Amniotic stem cell (primary cell): ENCODE measurements at places on chromosomes 6 and 20.

DNA sequence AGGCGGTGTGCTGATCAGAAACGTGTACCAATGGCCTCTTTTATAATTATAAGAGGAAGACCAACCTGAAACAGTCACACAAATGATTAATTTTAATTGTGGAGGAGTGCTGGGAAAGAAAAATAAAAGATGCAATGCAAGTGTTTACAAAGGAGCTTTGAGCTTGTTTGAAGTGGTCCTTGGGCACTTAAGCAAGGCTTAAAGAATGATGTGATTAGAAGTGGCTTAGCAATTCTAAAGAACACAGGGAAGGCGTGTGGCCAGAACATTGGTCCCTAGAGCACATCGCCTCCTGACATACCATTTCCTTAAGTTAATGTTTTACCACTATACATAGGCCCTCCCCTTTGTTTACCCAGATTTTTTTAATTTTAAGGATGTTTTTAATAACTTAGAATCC lies 26.1 kb downstream of the PTPN1 start:
- DNase-seq, result no peak

DNA sequence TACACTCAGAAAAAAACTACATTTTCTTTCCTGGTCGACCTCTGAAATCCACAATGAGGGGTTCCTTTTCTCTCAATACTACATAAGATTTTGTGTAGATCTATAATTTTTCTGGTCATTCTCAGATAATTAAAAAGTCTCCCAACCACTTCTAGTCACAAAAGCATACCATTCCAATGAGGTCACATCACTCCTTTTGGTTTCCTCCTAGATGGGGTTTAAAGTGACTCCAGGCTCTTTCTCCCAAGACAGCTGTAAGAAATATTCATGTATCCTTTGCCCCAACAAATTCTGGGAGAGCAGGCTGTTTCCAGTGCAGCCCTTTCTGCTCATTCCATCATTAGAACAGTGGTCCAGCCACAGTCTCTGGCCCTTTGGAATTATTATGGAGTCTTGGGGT lies 43.1 kb upstream of the BEND6 start:
- peak; percentile 26 for DNase-seq

DNA sequence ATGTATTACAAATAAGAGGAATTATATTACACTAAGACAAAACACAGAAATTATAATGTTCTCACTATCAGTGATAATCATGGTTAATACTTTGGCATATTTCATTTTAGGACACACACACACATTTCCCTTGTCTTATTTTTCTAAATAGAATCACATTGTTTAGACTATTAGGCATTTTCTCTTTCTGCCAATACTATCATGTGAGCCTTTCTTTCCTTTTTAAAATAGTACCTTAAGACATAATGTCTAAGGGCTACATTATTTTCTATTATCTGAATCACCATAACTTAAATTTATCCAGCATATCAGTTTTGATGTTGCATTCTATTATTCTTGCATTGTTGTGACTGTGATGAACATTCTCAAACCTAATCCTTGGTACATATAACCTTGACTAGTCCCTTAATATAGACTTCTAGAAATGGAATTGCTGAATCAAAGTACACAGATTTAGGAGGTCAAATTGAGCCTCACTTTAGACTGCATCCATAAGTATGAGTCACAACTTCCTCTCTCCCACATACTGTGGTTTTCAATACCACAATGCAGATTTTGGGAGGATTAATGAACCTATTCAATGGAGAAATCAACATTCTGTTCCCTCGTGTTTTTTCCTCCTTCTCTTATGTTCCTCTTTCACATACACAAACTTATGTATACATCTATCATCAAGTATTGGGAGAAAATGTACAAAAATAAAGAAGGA lies 212.6 kb downstream of the MOXD1 start:
- peak; percentile 22 for DNase-seq

- no peak for DNase-seq
Observed at GRCh38 chr6:74114428-74114827, 418.4 kb downstream of the CD109 start.

- DNase-seq, result no peak
Observed at GRCh38 chr6:6390849-6391602, 70.6 kb upstream of the F13A1 start.

- DNase-seq, result peak; percentile 32
Observed at GRCh38 chr20:51428401-51429143, 113.9 kb downstream of the NFATC2 start.

GRCh38 chr6:140026546-140026945 lies 652.1 kb upstream of the CITED2 start:
- no peak for DNase-seq

GRCh38 chr6:139711804-139712585 lies 337.5 kb upstream of the CITED2 start:
- no peak for DNase-seq

- DNase-seq, result peak; percentile 76
Observed at GRCh38 chr6:17584241-17584803, 15.8 kb upstream of the FAM8A1 start.

- no peak for DNase-seq
Observed at GRCh38 chr6:12875051-12875450, 158.5 kb downstream of the PHACTR1 start.

GRCh38 chr6:28523241-28523622 lies 2.4 kb upstream of the GPX5 start:
- no peak for DNase-seq

GRCh38 chr6:137754366-137754765 lies 112.7 kb upstream of the TNFAIP3 start:
- no peak for DNase-seq

GRCh38 chr6:2132416-2132815 lies 113.0 kb downstream of the GMDS start:
- DNase-seq, result no peak

DNA sequence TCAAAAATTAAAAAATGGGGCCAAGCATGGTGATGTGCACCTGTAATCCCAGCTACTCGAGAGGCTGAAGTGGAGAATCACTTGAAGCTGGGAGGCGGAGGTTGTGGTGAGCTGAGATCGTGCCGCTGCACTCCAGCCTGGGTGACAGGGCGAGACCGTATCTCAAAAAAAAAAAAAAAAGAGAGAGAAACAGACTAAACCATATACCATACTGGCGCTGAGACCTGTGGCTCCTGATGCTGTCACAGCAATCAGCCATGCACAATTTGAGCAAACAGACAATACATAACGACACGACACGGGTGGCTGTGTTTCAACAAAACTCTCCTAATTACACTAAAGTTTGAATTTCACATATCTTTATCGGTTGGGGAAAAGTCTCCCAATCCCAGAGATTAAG lies 14.9 kb upstream of the CBFA2T2 start:
- DNase-seq, result no peak

DNA sequence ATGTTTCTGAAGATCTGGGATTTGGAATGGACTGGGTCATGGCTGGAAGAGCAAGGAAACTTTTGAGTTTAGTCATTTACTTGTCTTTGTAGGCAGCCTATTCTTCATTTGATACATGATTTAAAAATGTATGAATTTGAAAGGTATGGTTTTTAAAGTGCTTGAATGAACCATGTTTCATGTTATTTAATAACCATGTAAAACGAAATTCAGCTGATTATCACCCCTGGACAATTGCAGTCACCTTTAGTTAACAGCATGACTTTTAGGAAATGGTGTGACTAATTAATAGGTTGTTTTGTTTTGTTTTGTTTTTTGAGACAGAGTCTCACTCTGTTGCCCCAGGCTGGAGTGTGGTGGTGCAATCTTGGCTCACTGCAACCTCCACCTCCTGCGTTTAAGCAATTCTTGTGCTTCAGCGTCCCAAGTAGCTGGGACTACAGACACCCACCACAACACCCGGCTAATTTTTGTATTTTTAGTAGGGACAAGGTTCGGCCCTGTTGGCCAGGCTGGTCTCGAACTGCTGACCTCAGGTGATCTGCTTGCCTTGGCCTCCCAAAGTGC lies 2.1 kb downstream of the STX11 start:
- no peak for DNase-seq

DNA sequence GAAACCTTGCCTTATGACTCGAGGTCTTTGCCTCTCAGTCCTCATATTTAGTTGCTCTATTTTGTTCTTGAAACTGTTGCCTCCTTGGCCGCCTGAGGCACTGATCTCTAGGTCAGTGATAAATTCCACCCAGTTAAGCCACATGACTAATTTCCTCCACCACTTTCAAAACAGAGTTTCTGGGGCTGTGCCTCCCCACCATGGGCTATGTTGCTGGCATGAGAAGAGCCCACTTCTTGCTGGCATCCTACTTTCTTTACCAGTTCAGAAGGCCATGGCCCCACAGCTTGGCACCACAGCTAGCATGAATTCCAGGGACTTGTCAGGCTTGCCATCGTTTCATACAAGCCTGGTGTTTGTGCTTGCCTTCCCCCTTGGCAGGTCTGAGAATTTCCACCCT lies 361.4 kb upstream of the JAG1 start:
- no peak for DNase-seq

GRCh38 chr6:108598305-108598863 lies 37.7 kb downstream of the FOXO3 start:
- DNase-seq, result no peak

GRCh38 chr6:100344761-100345160 lies 120.0 kb downstream of the SIM1 start:
- no peak for DNase-seq

DNA sequence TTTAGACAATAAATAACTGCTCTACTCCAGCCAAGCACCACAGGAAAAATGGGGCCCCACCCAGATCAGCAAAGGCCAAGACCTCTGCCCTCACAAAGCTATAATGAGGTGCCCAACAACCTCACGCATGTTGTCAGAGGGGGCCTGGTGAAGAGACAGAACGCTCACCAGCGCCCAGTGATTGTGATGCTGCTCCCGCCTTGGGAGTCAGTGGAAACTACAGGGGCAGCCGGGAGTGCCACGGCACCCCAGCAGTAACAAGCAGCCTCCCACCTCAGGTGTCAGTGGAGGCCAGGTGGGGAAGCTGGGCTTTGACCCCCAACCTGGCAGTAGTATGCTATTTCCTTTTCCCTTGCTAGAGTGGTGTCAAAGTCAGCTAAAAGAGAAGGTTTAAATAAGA lies 47.4 kb downstream of the TCP11 start:
- no peak for DNase-seq

GRCh38 chr6:31896856-31897611 lies 464 bp downstream of the EHMT2 start:
- DNase-seq, result no peak

- DNase-seq, result no peak
Observed at GRCh38 chr6:167426651-167427050, 101.8 kb downstream of the TTLL2 start.

DNA sequence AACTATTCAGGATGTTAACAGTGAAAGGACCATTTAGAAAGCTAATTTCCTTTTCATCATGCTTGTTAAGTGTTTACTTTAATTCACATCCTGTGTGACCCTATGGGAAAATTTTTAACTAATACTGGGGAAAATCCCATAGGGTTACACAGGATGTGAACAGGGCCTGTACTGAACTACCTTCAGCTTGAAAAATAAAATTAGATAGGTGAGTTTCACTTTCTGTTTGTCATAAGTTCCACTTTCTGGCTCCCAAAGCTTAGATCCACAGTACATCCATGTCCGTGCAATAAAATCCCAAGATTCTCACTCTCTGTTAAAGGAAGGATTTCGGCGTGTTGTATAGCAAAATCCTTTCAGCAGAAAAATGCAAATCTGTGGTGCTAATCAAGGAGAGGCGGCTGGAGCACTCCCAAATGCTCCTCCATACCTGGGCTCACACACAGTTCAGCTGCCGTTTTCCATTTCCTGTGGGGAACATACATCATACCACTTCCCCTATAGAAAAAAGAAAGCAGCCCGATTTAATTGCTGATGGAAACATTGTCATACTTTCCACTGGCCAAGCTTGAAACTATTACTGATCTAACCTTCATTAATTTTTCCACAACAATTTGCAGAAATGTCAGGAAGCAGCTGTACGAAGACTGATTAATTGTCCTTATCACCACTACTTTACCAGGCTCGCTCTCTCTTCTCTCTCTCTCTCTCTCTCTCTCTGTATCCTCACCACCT lies 125.2 kb downstream of the HIVEP2 start:
- DNase-seq, result peak; percentile 10

DNA sequence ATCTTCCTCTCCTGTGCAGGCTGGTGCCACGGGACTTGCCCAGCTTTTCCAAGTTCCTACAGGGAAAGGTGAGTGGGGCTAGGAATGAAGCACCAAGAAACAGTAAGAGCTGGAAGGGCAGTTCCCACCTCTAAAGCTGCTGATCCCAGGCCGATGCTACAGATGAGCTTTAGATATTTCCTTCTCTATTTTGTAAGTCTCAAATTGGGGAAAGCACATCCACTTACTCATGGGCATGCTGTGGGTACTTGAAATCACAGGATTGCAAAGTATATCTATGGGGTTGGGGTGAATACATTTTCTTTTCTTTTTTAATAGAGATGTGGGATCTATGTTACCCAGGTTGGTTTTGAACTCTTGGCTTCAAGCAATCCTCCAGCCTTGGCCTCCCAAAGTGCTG lies 3.1 kb downstream of the ZBTB2 start:
- DNase-seq, result no peak

DNA sequence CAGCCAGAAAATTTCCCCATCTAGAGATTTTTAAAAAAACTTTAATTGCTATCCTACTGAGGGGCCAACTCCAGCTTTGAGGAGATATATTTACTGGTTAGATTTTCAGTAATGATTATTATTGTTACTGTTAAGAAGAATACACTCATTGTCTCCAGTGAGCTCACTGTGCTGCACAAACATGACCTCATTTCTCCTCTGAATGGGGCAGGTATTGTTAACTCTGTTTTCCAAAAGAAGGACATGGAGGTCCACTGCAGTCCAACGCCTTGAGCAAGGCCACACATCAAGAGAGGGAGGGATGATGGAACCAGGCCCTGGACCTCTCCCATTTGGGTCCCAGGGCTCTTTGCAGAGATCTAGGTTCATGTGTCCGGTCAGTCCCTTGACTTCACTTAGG lies 13.9 kb upstream of the SCUBE3 start:
- no peak for DNase-seq

GRCh38 chr6:15348528-15348927 lies 102.7 kb downstream of the JARID2 start:
- DNase-seq, result no peak
